ENCODE measurements at places on chromosomes 6 and 20. TPM values are rescaled to one million over a fixed set of nuclear protein-coding genes. Genes with fewer than 3 reads are reported as not detected.
A peak's percentile ranks its signal among the peaks of the same experiment; 100 is the strongest.

DNA sequence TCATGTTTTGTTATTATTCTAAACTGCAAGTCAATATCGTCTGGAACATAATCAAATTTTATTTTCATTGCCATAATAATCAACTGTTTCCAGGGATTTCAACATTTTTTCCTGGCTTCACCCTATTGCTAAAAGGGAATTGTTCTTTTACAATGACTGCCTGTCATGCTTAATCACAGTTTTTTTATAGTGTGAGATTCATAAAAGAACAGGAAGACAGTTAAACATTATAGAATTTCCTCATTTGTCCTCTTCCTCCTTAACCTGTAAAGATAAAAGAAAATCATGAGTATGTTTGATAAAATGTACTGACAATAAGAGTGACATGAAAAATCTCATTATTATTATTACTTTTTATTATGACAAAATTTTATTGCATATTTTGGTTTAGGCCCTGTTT, 73.3 kb upstream of the CENPW start:
- H3K27ac ChIP-seq, result no peak overlapping the region
- DNase-seq, result no peak
- H3K4me3 ChIP-seq, result no peak overlapping the region
- H3K4me1 ChIP-seq, result no peaks in the 10 kb centered on the region
- H3K27me3 ChIP-seq, result no peaks in the 10 kb centered on the region

SALL4 gene
- total RNA-seq, result not detected

GRCh38 chr20:5153612-5154542, 27.1 kb downstream of the CDS2 start:
- H3K36me3 ChIP-seq, result no peaks in the 10 kb centered on the region
- no peak for DNase-seq
- no peaks in the 10 kb centered on the region for H3K27me3 ChIP-seq
- H3K4me1 ChIP-seq, result no peaks in the 10 kb centered on the region

SIRPB2 gene
- total RNA-seq, result not detected

CNBD2 gene
- 5.9 TPM for total RNA-seq

OTOR gene
- not detected for total RNA-seq

SEMG1 gene
- not detected for total RNA-seq

DNA sequence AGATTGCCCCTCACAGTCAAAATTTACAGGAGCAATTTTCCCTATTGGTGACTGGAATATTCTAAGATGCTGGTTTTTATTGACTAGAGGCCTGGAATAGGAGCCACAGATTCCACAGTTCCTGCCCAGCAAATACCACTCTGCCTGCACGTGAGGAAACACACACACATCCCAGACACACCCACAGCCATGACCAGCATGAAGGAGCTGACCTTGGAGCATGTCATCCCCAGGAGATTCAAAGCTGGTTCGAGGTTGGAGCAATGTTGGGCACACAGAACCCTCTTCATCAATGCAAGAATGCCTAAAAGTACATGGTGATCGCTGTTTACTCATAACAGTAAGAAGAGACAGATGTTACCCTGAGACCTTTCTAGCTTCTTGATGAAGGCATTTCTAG, 244.6 kb upstream of the FOXQ1 start:
- no peaks in the 10 kb centered on the region for H3K4me1 ChIP-seq
- no peak overlapping the region for H3K27ac ChIP-seq
- no peaks in the 10 kb centered on the region for H3K36me3 ChIP-seq
- H3K27me3 ChIP-seq, result peaks cover 7% of the 10 kb centered on the region
- no peak overlapping the region for H3K4me3 ChIP-seq
- no peak for DNase-seq

- no peak overlapping the region for H3K4me3 ChIP-seq
- H3K4me1 ChIP-seq, result peaks cover under 1% of the 10 kb centered on the region
Measured at GRCh38 chr20:38298768-38299288, 5.1 kb upstream of the BPI start.

GRCh38 chr6:21538186-21538798, 55.3 kb upstream of the SOX4 start:
- H3K27ac ChIP-seq, result no peak overlapping the region
- no peaks in the 10 kb centered on the region for H3K36me3 ChIP-seq
- H3K4me3 ChIP-seq, result no peak overlapping the region
- no peaks in the 10 kb centered on the region for H3K27me3 ChIP-seq
- DNase-seq, result no peak

- H3K27me3 ChIP-seq, result no peaks in the 10 kb centered on the region
- no peak for DNase-seq
- peak overlapping the region; percentile 95 for H3K4me3 ChIP-seq
- H3K36me3 ChIP-seq, result no peaks in the 10 kb centered on the region
Measured at GRCh38 chr6:127342296-127342945, 988 bp downstream of the ECHDC1 start.

VGLL2 gene
- total RNA-seq, result not detected

- peaks cover 5% of the 10 kb centered on the region for H3K4me1 ChIP-seq
- no peaks in the 10 kb centered on the region for H3K36me3 ChIP-seq
- no peak overlapping the region for H3K4me3 ChIP-seq
- no peak overlapping the region for H3K27ac ChIP-seq
- DNase-seq, result no peak
Measured at GRCh38 chr20:32607727-32608663, 22.9 kb upstream of the NOL4L start.

GRCh38 chr6:35401514-35401913, 50.6 kb upstream of the FANCE start:
- H3K4me1 ChIP-seq, result no peaks in the 10 kb centered on the region
- no peak overlapping the region for H3K27ac ChIP-seq
- no peaks in the 10 kb centered on the region for H3K27me3 ChIP-seq
- no peaks in the 10 kb centered on the region for H3K36me3 ChIP-seq

DNA sequence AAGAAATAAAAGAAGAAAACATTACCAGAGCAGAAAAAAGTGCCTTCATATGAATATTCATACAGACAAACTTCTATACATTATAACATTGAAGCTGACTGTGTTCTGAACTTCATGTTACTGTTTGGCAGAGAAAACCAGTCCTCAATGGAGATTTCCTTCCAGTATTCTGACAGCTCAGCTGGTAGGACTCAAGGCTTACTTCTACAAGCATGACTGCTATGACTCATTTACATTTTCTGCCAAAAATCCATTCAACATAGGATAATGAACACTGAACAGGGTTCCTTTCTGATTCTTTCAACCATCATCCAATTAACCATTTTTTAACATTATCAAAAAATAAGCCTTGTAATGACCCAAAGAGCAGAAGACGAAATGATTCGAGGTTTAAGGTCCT, 25.4 kb downstream of the COL9A1 start:
- no peak overlapping the region for H3K4me3 ChIP-seq
- H3K36me3 ChIP-seq, result no peaks in the 10 kb centered on the region
- peaks cover 4% of the 10 kb centered on the region for H3K27me3 ChIP-seq
- H3K27ac ChIP-seq, result no peak overlapping the region

DNA sequence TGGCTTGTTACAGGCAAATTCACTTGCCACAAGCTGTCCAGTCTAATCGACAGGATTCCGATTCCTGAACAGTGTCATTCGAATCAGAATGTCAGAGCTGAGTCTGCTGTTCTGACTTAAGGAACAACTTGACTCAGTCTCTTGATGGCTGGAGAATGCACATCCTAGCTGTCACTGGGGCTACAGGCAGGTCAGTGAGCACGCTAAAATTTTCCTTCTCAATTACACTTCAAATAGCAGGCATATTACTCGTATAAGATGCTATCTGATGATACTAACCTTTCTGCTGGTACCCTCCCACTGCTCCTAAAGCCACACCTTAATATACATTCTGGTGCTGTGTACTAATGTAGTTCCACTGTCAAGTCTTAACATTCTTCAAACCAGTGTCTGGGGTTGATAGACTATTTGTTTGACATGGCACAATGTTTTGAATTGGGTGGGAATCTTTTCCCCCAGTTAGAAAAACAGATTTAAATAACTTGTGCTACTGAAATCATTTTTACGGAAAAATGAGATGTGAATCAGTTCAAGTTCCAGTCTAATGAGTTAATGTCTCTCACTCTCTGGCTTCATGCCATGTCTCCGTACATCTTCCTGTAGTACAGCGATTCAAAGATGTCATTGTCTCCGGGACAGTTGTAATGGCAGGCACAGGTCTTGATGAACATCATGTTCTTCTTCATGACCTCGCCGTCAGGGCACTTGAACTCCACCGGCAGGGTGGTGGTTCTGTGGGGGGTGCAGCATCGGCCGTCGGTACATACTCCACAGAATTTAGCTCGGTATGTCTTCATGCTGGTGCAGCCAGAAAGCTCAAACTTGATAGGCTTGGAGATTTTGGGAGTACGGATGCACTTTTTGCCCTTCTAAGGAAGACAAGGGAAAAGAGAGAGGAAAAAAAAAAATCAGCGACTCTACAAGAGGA, 2.2 kb downstream of the CCN2 start:
- no peak for DNase-seq
- peaks cover 16% of the 10 kb centered on the region for H3K27me3 ChIP-seq
- H3K36me3 ChIP-seq, result no peaks in the 10 kb centered on the region
- no peak overlapping the region for H3K27ac ChIP-seq

DNA sequence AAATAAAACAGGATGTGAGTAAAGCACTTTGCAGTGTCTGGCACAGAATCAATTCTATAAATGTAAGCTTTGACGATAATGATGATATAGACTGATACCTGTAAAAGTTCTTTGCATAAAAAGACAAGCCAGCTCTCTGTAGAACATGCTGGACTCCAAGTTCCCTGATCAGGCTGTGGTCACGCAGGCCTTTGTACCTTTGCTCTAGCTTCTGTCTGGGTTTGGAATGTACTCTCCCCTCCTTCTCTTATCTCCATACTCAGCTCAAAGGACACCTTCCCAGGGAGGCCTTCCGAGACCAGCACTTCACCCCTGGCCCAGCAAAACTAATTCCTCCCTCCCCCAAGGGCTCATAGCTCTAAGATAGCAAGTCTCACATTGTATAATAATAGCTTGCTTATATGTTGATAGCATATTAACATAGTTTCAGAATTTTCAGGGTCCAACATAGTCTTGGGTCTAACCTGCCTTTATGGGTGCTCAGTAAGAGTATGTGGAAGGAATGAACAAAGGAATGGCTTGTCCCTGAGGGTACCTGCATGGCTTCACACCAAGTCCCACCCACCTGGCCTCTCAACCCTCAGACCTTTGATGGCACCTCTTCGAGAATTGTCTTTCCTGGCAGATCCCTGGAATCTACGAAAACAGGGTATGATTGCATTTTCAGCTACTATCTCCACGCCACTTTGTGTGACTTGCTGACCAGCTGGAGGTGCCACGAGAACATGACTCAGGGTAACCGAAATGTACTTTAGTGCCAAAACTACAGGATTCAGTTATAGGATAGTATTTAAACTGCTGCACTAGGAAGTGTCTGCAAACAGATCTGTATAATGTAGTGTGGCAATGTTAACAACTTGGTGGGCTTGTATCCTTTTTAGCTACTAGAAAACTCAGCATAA, 41.7 kb upstream of the PIM1 start:
- no peak overlapping the region for H3K27ac ChIP-seq
- no peaks in the 10 kb centered on the region for H3K36me3 ChIP-seq
- H3K27me3 ChIP-seq, result no peaks in the 10 kb centered on the region
- no peak for DNase-seq
- no peaks in the 10 kb centered on the region for H3K4me1 ChIP-seq

DNA sequence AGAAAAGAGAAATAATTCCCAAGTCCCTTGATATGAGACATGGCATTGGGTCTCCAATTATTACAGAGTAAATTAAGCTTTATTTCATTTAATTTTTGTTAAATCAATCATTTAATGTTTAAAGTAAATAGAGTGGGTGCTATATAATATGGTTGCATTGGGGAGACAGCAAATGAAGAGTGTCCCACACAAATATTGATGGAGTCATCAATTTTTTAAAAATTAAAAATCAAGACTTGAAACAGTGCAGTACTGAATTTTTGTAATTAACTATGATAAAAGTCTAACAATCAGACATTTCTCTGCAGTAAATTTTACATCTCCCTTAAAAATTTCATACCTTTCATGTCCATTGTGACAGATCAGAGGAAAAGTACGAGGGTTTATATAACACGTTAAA, 193.9 kb upstream of the ID4 start:
- H3K36me3 ChIP-seq, result no peaks in the 10 kb centered on the region
- DNase-seq, result no peak
- H3K27ac ChIP-seq, result no peak overlapping the region
- no peak overlapping the region for H3K4me3 ChIP-seq
- no peaks in the 10 kb centered on the region for H3K27me3 ChIP-seq
- H3K4me1 ChIP-seq, result no peaks in the 10 kb centered on the region

CCM2L gene
- total RNA-seq, result not detected

DNA sequence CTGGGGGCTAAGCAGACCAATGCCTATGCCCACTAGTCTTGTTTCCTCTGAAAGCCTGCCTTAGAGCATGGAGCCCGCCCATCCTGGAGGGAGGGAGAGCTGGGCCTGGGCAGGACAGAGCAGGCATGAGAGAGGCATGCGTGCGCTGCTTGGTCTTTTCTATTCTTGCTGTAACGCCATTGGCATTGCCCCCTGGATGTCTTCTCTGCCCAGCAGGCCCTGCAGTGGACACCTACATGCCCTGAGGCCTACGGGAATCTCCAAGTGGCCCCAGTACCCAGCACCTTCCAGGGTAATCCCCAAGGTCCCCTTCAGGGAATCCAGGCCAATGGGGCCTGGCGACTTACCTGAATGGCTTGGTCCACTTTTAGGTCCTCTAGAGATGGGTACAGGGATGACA, 8.9 kb downstream of the SDCBP2 start:
- H3K4me3 ChIP-seq, result no peak overlapping the region
- no peak for DNase-seq
- no peak overlapping the region for H3K27ac ChIP-seq
- H3K36me3 ChIP-seq, result no peaks in the 10 kb centered on the region

- DNase-seq, result no peak
- peaks cover 13% of the 10 kb centered on the region for H3K4me1 ChIP-seq
- H3K4me3 ChIP-seq, result no peak overlapping the region
- no peaks in the 10 kb centered on the region for H3K36me3 ChIP-seq
- no peaks in the 10 kb centered on the region for H3K27me3 ChIP-seq
- no peak overlapping the region for H3K27ac ChIP-seq
Measured at GRCh38 chr20:4713401-4713800, 8.3 kb upstream of the PRND start.

- H3K27me3 ChIP-seq, result no peaks in the 10 kb centered on the region
- no peak overlapping the region for H3K27ac ChIP-seq
- H3K4me3 ChIP-seq, result peak overlapping the region; percentile 31
- no peaks in the 10 kb centered on the region for H3K36me3 ChIP-seq
- peak; percentile 79 for DNase-seq
Measured at GRCh38 chr6:90413867-90414266, 117.2 kb upstream of the BACH2 start.

- no peaks in the 10 kb centered on the region for H3K36me3 ChIP-seq
- peak; percentile 84 for DNase-seq
- no peaks in the 10 kb centered on the region for H3K27me3 ChIP-seq
- peak overlapping the region; percentile 9 for H3K4me3 ChIP-seq
Measured at GRCh38 chr6:6591778-6592465, 3.4 kb downstream of the LY86 start.
